Activated T-helper 1 cell treated with Interleukin-2 at 50 U/mL for 16 hours (primary cell): ENCODE measurements at places on chromosomes 4 and X.

- no peak for DNase-seq
These were observed 62.4 kb upstream of the ATP8A1 start for GRCh38 chr4:42719257-42719656.

DNA sequence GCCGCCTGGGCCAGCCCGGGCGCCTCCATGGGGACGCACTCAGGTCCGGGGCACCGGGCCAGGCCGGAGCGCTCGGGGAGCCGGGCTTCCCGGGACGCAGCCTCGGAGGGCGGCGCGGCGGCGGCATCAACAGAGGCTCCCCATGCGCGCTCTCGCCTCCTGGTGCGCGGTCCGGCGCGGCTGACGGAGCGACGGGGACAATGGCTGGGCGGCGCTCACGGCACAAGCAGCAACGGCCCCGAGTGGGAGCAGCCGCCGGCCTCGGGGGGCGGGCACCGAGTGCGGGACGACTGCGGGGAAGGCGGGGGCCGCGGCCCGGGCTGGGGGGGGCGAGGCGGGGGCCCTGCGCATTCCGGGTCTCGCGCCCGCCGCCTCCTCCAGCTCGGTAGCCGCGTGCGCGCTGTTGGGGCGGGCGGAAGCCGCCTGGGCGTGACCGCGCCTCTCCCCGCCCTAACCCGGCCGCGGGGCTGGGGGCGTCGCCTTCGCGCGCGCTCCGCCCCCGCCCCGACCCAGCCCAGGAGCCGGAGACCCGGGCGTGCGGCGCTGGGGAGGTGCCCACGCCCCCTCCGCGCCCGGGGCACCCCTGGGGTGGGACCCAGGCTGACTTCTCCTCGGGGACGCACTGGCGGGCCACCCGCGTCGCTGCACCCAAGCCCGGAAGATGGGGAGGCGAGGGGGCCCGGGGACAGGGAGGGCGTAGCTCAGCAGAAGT is at the start of gene PRKX:
TSS of gene PRKX (minus strand) at position 425 of the 712 bp plus-strand sequence. CDS start at position 29, 396 bp downstream.
- peak; percentile 76 for DNase-seq

GRCh38 chr4:3073158-3074077 is 920 bp downstream of the HTT-AS start:
- no peak for DNase-seq

DNA sequence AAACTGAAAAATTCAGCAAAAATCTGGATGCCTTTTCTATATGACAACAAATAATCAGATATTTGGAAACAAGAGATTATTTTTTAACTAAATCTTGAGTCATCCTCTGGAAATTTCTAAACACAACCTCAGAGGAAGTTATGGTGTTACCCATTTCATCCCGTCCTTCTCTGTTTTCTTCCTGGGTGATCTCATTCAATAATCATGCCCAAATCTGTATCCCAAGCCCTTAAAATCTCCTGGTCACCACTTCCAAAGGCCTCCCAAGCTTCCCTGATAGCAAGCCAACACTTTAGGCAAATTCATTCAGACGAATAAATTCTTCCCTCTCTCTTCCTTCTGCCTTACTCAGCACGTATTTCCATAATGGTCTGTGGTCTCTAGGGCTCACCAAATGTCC is 9.7 kb upstream of the SORCS2 start:
- no peak for DNase-seq

DNA sequence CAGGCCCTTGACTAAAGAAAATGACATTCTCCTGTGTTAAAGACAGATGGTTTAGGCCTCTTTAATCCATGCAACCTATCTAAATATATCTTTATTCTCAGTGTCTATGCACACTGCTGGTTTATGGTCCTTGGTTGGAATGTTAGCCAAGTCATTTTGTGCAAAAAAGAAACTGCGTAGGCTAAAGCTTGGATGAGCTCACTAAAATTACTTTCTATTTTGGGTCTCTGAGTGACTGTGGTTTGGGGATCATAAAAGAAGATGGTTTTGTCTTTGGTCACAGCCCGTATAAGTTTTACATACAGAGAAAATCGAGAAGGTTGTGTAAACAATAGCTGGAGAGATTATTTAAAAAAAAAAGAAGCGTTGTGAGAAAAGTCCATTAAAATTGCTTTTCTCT is 443.6 kb downstream of the UBE2NL start:
- no peak for DNase-seq
